ENCODE measurements at places on chromosomes 1 and 21. TPM values are rescaled to one million over a fixed set of nuclear protein-coding genes. Genes with fewer than 3 reads are reported as not detected.

DNA sequence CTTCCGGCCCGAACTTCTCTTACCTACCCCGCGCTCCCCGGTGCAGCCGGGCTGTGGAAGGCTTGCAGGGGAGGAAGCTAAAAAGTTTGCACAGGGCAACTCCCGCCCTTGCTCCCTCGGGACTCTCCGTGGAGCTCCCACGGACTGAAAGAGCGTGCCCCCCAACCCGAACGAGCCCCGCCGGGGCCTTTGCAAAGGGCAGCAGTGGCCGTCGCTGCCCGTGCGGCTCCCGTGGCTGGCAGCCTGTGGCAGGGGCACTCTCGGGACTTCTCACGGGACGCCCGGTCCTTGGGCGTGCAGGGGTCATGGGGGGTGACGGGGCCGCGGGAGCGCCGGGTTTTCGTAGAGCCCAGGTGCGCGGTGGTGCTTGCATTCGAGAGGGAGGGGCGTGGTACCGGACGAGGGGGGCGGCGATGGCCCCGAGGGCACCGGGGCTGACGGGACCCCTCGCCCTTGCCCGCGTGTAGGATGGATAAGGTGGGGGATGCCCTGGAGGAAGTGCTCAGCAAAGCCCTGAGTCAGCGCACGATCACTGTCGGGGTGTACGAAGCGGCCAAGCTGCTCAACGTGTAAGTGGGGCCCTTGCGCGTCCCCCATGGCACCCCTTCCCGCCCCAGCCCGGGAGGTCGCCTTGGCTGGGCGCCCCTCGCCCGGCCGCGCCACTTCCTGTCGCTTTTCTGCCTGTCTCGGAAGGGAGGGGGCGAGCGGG is 711 bp downstream of the GADD45A start:
- DNase-seq: peak; percentile 58

GRCh38 chr1:241432241-241432640 is 75.2 kb upstream of the RGS7 start:
- DNase-seq: no peak

DNA sequence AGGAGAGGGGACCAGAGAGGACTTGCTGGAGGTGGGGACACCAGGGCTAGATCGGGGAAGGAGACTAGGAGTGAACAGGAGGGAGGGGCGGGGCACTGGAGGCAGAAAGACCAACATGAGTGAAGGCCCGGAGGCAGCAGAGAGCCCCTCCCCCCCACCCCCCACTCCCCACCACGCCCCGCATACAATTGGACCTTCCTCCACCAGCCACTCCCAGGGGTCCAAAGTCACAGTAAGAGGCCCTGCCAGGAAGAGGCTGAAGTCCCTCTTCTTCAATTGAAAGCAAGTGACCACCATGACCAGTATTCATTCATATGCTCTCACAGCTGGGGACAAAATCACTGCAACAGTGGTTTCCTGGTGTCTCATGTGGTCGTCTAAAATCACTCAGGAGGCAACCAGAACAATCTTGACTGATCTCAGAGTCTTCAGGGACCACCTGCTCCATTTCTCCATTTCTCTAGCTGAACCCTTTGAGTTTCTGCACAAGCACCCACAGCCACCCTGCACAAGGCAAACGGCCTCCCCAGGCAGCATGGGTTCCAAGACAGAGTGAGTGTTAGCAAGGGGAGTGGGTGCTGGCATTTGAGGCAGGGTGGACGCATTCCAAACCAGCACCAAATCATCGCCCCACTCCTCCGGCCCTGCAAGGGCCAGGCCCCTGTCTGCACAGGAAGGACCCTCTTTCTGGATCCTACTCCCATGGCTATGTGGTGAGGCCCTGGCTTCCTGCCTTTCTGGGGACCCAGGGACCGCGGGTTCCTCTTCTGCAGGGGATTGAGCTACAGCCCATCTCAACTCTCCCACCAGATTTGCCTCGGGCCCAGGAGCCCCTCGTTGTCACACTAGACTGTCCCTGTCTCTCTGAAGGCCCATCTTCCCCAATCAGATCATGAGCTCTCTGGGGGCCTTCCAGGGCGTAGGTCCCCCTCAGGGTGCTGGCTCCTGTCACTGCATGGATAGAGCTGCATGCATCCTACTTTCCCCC is 17.0 kb downstream of the LAPTM5 start:
- no peak for DNase-seq

DNA sequence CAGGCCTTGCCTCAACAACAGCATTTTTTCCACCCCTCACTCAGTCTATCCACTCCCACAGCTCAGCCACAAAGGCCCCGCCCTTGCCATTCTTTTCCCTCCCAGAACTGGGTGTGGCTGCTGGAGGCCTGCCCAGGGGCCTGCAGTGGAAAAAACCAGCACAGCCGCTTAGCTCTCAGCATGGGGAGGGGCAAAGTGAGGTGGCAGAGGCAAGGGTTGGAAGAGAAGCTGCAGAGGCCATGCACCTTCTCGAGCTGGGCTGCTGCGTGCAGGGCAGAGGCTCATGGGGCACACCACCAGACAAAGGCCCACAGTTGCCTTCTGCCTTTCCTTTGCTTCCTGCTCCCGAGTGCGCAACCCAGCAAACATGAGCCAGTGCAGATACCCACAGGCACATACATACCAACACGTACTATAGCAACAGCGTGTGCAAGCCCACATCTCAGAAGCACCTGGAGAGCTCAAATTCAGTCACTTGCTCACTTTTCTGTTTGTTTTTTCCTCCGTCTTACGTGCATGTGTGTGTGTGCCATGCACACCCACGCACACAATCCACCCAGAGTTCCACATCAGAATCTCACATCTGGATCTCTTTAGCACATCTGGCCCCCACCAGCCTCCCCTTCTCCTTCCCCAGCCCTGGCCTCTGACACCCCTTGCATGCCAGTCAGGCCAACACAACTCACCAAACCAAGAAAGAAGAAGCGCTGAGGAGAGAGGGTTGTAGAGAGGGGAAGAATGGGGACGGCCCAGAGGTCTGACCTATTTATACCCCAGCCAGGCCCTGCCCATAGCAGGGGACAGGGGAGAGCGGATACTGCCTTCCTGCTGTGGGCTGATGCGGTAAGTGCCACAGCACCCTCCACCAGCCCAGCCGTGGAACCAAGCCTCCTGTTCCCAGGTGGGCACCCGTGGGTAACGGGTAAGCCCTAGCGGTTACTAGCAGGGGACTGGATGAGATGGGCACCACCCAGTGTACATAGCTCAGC is at the start of gene S100A4:
TSS of gene S100A4 (minus strand) at position 740 of the 989 bp plus-strand sequence. CDS start 1,012 bp downstream, outside the sequence.
- DNase-seq: peak; percentile 87

GRCh38 chr1:43875331-43875730 is 58.3 kb upstream of the ARTN start:
- DNase-seq: no peak

The PRELP gene
- 5.3 TPM for total RNA-seq

The ESRRG gene
- total RNA-seq: 0.23 TPM

GRCh38 chr21:42617486-42617885 is 35.9 kb upstream of the PDE9A start:
- DNase-seq: no peak

- DNase-seq: no peak
Observed at GRCh38 chr1:11324567-11325165, 51.7 kb downstream of the UBIAD1 start.

Measured in right lobe of liver (tissue), 6 donors.